ENCODE measurements at places on chromosomes 1 and 21. TPM values are rescaled to one million over a fixed set of nuclear protein-coding genes. Genes with fewer than 3 reads are reported as not detected.

DNA sequence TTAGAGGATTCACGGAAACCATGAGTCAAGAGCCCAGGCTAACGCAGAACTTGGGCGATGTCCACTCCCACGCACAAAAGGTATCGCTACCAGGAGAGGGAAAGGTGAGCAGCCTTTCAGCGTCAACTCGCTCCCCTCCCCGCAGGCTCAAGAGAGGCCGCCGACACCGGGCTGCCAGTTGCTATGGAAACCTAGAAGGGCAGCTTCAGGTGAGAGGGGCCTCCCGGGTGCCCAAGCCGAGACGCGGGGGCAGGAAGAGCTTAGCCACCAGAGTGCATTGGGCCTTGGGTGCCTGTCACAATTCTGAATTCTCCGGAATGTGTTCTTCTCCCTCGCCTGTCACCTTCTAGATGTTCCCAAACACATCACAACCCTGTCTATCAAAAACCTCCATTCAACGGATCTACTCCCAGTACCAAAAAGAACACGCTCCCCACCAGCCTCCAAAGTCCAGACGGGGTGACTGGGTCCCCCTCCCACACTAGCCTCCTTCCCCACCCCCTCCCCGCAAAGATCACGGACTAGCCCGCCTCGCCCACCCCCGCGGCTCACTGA is 694 bp downstream of the MEAF6 start:
- H3K4me3 ChIP-seq: peak overlapping the region; percentile 97
- peaks cover 20% of the 10 kb centered on the region for H3K36me3 ChIP-seq
- peak; percentile 1 for DNase-seq
- peak overlapping the region; percentile 85 for H3K27ac ChIP-seq

- peak overlapping the region; percentile 50 for H3K27ac ChIP-seq
- no peaks in the 10 kb centered on the region for H3K36me3 ChIP-seq
- H3K27me3 ChIP-seq: peaks cover 1% of the 10 kb centered on the region
- peak; percentile 47 for DNase-seq
Observed at GRCh38 chr1:41504114-41505035, 19.9 kb upstream of the EDN2 start.

The DRAXIN gene
- total RNA-seq: not detected

The INSRR gene
- not detected for total RNA-seq

- peaks cover 11% of the 10 kb centered on the region for H3K27me3 ChIP-seq
- H3K36me3 ChIP-seq: no peaks in the 10 kb centered on the region
- H3K4me1 ChIP-seq: no peaks in the 10 kb centered on the region
- no peak overlapping the region for H3K4me3 ChIP-seq
- no peak overlapping the region for H3K27ac ChIP-seq
Observed at GRCh38 chr1:15994590-15995351, 9.3 kb upstream of the SRARP start.
